ENCODE measurements at places on chromosomes 3 and 15.

- DNase-seq: no peak
Observed at GRCh38 chr3:71047616-71048531, 535.7 kb downstream of the FOXP1 start.

DNA sequence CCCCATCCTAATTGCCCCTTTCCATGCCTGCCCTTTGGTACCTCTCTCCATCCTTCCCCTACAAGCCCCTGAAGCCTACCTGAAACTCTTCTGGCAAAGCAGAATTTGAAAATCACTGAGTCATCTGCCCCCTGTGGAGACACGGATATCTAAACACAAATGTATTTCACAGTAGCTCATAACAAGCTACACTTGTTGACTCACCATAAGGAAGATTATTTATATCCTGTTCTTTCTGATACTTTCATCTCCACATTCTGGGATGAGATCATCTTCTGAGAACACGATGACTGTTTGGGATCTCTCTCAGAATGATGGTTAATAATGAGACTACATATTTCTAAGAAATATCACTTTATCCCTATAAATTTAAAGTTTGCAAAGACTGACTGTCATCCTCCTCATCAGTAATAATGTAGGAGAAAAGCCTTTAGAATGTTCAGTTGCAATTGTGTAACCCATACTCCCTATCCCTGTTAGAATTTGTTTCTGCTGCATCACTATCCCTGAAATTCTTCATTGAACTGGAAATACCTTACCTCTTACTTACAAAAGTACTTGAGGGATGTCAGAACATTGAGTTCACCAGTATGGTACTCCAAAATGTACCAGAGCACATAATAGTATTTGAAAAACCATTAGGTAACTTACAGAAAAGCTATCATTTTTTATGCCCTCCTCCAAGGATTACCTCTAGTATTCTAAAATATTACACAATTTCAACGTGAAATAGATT is 116.1 kb upstream of the IL12A start:
- no peak for DNase-seq

DNA sequence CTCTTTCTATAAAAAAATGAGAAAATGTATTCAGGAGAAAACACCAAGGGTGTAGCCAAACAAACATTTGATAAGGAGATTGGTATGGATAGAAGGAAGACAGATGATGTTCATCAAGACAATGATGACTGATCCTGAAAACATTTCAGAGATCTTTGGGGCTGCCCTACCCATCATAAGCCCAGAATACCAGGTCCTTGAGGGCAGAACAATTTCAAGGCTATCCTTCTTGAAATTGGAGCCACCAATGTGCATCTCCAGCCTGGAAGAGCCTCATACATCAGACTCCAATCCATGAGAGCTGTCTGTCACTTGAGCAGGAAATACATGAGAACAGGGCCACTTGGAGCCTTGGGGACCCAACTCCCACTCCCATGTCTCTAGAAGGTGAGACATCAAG is 89.5 kb upstream of the ANKRD28 start:
- DNase-seq: no peak

GRCh38 chr15:88635318-88635717 is 3.5 kb upstream of the ISG20 start:
- DNase-seq: no peak

DNA sequence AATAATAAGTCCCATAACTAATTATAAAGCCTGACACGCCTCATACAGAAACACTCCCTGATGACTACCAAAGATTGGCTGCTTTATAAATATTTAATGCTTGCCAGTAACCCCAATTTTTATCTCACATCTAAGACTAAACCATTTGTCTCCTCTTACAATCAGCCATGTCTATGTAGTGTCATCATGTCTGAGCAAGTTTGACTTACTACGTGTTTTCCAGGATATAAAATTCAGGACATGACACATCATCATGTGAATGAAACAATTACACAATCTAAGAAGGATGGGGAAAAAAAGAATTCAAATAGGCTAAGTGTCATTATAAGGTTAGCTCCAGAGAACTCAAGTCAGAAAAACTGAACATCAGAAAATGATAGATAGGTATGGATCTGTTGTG is 208.7 kb downstream of the MECOM start:
- DNase-seq: no peak
